ENCODE measurements at places on chromosomes 3 and 15.
A peak's percentile ranks its signal among the peaks of the same experiment; 100 is the strongest.

DNA sequence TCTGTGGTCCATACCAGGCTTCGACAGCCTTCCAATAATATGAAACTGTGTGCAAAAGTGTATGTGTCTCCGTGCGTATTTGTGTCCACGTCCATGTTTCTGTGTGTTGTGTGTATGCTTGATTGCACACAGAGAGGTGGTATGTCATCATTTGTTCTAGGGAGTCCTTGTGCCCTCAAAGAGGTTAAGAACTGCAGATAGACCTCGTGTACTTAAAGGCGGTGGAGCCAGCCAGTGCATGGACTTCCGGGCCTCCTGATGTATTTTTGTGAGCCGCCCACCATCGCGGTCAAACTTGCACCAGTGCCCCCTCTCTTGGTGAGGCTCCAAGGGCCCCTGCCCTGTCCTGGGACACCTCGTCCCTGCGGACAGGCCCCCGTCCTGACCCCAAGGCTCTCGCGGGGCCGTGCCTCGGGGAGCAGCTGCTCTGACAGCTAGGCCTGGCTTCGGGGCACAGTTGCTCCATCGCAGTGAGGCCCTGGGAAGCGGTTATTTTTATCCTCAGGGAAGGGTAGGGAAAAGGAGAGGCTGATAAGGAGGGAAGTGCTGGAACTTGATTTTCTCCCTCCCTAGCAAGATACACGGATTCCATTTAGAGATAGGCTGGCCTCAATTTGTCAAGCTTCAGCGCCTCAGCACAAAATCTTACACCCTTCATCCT, 1.2 kb upstream of the RYK start:
- no peak for DNase-seq

GRCh38 chr3:136350557-136350956, 100.4 kb downstream of the PCCB start:
- no peak for DNase-seq

GRCh38 chr3:149654188-149654601, 3.6 kb downstream of the WWTR1 start:
- DNase-seq: no peak

DNA sequence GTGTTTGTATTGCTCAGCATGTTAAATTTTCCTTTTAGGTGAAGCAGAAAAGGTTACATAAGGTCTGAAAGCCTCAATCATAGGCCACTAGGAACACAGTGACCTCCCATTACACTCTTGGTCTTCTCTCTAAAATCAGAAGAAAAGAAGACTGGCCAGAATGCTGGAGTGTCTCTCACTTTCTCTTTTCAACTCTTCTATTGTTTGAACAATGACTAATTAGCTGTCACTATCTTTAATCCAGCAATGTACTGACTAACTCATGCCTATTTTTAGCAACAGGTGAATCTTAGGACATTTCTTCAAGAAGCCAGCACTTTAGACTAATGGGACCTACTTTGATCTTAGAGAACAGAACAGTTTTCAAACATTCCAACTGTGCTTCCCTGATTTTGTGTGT, 142.8 kb downstream of the TGFBR2 start:
- DNase-seq: no peak

DNA sequence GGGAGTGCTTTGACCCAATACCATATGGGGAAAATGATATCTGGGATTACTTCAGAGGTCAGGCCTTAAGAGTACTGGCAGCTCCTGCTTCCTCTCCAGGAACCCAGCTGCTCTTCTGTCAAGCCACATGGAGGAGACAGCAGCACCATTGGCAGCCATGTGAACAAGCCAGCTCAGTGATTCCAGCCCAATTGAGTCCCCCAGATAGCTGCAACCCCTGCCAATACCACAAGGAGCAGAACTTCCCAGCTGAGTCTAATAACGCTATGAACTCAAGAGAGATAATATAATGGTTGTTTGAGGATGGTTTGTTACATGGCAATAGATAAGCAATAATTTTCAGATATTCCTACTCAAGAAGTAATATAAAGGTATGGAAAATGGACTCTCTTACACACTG, 126.8 kb upstream of the CPNE4 start:
- no peak for DNase-seq

DNA sequence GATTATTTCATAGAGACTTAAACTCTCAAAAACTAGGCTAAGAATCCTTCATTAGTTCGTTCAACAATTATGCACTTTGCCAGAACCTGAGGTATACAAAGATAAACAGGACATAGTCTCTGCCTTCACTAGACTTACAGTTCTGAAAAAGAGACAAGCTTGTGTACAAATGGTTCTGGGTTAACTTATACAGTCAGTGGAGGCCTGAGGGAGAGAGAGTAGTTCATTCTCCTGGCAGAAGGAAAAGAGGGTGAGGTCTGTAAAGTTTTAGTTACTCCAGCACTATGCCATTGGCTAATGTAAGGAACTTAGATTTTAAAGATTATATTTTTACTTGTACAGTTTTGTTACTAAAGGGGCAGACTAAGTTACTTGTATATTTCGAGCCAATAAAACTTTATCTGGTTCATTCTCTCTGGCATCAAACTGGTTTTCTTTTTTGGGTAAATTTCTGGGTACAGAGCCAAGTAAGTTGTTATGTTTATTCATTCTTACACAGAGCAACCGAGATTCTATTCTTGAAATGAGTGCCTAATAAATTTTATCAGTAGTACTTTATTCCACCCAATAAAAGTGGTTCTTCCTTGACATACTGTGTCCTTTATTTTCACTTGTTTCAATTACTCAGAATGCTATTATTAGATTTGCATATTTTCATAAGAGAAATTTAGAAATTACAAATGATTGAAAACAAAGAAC, 278.7 kb downstream of the TIGIT start:
- DNase-seq: no peak

DNA sequence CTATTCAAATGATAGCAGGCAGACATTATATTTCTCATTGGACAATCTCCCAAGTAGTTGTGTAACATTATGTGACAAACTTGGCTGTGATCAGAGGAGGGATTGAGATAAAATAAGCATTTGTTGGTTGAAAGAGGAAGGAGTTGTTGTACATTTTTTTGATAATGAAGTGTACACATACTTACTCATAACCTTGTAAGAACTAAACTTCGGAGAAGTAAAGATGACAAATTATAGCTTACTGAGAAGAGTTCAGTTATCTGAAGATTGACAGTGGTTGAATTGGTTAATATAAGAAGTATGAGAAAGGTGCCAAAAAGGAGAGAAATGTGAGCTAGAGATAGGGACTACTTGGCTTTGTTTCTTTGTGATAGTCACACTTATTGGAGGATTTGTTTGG, 32.6 kb downstream of the STT3B start:
- DNase-seq: peak; percentile 17

- no peak for DNase-seq
Measured at GRCh38 chr3:29644261-29644660, 363.4 kb downstream of the RBMS3 start.

DNA sequence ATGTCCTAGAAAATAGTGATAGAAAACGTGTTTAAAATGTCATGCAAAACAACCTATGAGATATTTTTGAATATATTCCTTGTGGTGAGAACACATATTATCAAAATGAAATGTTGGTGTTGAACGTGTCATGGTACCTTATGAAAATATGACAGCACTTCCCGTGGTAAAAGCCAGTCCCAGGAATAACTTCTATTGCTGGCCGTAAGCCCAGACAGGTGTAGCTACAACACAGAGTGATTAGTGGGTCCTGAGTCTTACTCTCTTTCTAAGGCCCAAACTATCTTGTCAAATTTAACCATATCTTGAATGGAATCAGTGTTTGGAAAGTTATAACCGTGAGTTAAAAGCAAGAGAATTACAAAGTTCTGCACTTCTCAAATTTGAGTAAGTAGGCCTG, 24.1 kb downstream of the RARB start:
- DNase-seq: no peak

GRCh38 chr3:129690406-129690805, 83.9 kb upstream of the PLXND1 start:
- DNase-seq: peak; percentile 77

DNA sequence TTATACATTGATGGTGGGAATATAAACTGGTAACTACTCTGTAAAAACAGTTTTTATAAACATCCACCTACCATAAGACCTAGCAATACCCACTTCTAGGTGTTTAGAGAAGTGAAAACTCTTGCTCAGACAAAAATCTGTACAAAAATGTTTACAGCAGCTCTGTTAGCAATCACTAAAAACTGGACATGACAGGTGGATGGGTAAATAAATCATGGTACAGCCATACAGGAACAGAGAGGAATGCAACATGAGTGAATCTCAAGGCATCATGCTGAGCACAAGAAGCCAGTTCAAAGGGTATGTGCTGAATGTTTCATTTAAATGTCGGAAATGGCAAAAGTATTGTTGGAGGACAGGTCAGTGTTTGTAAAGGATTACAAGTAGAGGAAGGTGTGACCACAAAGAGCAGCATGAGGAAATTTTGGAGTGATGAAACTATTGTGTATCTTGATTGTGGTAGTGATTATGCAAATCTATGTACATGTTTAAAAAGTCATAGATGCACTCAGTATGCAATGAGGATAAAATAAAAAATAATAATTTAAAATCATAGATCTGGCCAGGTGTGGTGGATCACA, 2.8 kb upstream of the RNU5A-1 start:
- no peak for DNase-seq

DNA sequence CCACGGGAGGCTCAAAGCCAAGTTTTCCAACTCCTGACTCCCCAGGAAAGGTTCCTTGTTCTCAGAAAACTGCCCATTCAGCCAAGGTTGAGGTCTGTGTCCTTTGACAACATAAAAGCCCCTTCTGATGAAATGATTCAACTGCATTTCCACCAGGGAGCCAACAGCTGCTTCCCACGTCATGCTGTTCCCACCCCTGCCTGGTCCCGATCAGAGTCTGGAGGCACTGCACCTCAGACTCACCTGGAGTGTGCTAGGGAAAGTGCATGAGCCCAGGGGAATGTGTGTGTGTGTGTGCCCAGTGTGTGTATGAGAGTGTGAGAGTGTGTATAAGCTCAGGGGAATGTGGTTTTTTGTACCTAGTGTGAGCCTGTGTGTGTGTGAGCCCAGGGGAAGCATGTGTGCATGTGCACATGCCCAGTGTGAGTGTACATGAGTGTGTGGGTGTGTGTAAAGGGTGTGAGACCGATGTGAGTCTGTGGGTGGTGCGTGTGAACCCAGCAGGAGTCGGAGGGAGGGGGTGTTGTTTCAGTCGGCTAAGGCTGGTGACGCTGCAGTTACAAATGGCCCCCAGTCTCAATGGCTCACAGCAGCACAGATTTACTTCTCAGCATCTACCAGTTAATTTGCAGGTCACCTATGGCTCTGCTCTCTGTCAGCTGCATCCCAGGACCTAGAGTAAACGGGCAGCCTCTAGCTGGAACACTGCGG, 20.3 kb upstream of the SLC6A1 start:
- no peak for DNase-seq

- DNase-seq: no peak
Measured at GRCh38 chr3:55362210-55362960, 124.7 kb downstream of the WNT5A start.

GRCh38 chr3:85567071-85567676, 608.4 kb downstream of the CADM2 start:
- DNase-seq: no peak

GRCh38 chr3:151058740-151059139, 26.7 kb upstream of the MED12L start:
- DNase-seq: no peak

DNA sequence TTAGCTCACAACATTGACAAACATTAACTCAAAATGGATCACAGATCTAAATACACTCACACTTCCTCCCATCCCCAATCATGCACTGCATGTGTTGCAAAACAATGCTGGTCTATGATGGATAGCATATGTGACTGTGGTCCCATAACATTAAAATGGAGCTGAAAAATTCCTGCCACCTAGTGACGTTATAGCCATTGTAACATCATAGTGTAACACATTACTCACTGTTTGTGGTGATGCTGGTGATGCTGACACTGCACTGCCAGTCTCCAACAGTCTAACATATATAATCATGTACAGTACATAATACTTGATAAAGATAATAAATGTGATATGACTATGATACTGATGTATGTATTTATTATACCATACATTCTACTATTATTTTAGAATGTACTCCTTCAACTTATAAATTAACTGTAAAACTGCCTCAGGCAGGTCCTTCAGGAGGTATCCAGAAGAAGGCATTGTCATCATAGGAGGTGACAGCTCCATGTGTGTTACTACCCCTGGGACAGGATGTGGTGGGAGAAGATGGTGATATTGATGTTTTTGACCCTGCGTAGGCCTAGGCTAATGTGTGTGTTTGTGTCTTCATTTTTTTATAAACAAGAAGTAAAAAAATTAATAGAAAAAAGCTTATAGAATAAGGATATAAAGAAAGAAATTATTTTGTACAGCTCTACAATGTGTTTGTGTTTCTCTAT, 41.3 kb downstream of the TXNRD3 start:
- DNase-seq: no peak

GRCh38 chr3:39388153-39388552, 5.0 kb downstream of the SLC25A38 start:
- DNase-seq: no peak

GRCh38 chr3:29281344-29282241, 722 bp downstream of the RBMS3 start:
- no peak for DNase-seq

DNA sequence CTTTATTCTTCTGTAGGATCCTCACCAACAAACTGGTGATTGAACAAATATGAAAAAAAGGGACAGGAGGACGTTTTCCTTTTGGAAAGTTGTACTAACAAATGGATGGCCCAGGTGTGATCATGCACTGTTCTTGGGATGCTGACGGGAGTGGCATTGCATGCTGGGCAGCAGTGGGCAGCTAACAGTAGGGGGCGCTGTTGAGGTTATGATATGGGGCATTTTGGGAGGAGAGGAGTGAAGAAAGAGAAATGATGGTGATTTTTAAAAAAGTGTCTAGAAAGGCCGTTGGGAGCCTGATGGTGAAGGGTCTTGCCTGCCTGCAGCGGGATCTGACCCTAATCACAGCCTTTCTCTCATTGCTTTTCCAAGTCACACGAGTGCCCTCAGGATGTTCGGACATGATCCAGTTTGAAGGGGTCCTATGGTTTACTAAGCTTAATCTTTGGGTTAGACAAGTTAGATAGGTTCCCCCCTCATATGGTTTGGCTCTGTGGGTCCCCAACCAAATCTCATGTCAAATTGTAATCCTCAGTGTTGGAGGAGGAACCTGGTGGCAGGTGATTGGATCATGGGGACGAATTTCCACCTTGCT, 46.2 kb upstream of the PRTG start:
- peak; percentile 40 for DNase-seq

DNA sequence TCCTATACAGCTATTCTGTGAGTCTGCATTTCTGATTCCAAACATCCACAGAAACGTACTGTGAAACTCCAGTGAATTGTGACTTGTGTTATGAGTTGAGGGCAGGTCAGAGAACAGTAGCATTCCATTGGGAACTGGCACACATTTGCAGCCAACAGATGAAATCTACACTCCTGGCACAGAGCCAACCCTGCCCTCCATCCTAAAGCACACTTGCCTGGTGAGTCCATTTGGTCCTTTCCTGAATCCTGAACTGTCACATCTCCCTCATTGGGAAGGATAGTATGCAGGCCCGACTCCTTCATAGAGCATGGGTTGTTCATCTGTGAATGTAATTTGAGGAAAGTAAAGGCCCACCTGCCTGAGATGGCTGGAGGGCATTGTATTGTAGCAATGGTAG, 314.3 kb upstream of the RASGRP1 start:
- no peak for DNase-seq

- DNase-seq: peak; percentile 15
Measured at GRCh38 chr3:23442598-23443383, 239.7 kb downstream of the UBE2E2 start.

Measured in CD4-positive, alpha-beta T cell treated with Interleukin-15 for 4 hours (primary cell).